ENCODE measurements at places on chromosomes 5 and 9.

DNA sequence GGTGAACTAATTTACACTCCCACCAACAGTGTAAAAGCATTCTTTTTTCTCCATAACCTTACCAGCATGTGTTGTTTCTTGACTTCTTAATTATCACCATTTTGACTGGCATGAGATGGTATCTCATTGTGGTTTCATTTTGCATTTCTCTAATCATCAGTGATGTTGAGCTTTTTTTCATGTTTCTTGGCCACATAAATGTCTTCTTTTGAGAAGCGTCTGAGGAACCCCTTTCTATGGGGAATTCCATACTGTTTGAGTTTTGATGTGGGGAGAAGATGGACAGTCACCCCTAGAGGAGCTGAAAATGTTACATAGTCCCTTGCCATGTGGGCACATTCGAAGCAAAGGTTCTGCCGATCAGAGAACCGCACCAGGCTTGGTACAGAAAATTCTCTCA lies 207.0 kb upstream of the SLC30A5 start:
- DNase-seq, result no peak

DNA sequence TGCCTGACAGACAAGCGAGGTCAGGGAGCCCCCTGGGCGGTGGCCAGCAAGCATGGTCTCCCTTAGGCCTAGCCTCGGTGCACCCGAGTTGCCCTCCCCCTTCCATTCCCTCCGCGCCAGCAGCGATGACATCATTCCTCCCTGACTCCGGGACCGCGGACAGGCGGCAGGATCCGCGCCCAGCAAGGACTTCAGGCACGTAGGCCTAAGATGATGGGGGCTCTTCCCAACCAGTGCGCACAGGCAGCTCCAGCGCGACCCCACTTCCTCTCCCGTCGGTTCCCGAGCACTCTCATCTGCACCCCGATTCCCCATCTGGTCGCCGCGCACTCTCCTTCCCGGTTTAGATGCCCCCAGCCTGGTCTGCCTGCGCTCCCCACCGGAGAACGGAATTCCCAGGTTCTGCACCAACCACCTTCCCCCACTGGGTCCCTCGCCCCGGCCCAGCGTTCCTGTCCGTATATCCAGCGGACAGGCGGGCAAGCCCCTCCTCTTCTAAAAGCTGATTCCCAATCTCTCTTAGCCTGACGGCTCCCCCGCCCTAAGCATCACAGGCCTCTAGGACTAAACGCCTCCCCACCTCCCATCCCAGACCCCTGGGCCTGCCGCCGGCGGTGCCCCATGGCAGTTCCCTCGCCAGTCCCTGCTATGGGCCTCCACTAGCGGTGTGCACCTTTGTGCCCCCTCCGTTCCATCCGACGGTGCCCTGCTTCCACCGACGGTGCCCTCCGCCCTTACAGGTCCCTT lies 931 bp downstream of the FAM219A start:
- DNase-seq, result peak; percentile 53

DNA sequence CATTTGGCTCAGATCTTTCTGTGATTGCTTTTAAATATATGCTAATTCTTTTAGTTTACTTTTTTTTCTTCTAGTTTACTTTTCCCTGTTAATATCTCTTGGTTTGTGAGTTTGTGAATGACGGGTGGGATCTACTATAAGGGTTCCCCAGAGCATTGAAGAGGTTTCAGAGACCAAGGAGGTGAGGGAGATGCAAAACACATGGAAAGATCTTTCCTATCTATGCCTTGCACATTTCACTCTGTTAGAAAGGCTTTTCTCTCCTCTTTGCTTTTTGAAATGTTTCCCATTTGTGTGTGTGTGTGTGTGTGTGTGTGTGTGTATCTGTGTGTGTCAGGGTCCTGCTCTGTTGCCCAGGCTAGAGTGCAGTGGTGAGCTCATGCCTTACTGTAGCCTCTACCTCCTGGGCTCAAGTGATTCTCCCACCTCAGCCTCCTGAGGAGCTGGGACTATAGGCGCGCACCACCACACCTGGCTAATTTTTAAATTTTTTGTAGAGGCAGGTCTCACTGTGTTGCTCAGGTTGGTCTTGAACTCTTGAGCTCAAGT lies 50.7 kb downstream of the CNTLN start:
- no peak for DNase-seq

DNA sequence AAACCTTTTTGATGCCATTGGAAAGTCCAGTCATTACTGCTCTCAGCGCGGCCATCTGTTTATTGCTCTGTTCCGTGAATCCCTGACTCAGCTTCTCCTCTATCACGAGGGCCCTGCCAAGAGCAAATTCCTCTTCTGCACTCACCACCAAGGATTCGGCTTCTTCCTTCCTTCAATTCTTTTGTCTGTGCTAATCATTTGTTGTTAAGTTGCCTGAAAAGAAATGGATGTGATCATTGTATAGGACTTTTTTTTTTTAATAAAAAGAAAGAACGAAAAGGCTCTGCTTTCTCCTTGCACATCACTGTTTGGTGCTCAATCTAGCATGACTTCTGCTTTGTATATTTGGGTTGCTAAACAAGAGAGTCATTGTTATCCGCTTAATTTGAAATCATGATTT lies 128.7 kb upstream of the PIK3R1 start:
- peak; percentile 48 for DNase-seq

DNA sequence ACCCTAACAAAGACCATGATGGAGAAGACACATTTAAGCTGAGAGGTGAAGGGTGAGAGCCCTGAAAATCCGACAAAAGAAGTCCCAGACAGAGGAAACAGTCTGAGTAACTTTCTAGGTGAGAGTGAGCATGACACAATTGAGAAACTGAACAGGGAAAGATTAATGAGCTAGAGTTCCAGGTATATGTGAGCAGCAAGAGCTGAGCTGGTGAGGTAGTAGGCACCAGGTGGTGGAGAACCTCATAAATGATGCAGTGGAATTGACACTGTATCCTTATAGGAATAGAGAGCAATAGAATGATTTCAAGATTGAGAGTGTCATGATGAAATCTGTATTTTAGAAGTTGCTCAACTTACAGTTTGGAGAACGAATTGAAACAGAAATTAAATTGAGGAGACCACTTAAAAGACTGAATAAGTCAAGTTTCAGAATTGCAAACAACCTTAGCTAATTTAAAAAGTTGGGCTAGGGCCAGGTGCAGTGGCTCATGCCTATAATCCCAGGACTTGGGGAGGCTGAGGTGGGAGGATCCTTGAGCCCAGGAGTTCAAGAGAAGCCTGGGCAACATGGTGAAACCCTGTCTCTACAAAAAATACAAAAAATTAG lies 89.8 kb downstream of the NREP start:
- DNase-seq, result no peak

- peak; percentile 66 for DNase-seq
Observed at GRCh38 chr9:113955076-113955752, 79.1 kb downstream of the ZNF618 start.
